ENCODE measurements at places on chromosomes 2 and 18.
A peak's percentile ranks its signal among the peaks of the same experiment; 100 is the strongest.

- no peak for DNase-seq
These were observed 167.2 kb downstream of the CELF4 start for GRCh38 chr18:37398248-37398920.

DNA sequence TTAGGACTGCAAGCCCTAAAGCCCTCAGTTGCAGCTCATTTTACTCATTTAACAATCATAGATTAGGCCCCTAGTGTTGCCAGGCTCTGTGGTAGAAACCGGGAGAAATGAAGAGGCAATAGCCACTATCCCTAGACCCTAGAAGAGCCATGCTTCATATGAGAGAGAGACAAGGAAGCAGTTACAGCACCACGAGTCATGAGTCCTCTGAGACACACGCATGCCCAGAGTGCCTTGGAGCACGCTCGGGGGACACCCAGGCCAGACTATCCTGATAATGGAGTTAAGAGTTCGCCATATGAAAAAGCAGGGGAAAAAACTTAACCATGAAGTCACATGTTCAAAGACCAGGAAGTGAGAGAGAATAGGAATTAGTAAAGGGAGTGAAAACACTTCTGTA, 321.5 kb upstream of the PKDCC start:
- no peak for DNase-seq

- no peak for DNase-seq
These were observed 80.5 kb downstream of the NRXN1 start for GRCh38 chr2:50951437-50951836.

- DNase-seq = peak; percentile 96
These were observed at the start of gene STAT1 for GRCh38 chr2:191013932-191014652. STAT1 (minus strand) TSS chr2:191014171; CDS start chr2:191010003, 4,168 bp downstream.

GRCh38 chr2:16155366-16155765, 215.0 kb downstream of the MYCN start:
- DNase-seq = no peak

DNA sequence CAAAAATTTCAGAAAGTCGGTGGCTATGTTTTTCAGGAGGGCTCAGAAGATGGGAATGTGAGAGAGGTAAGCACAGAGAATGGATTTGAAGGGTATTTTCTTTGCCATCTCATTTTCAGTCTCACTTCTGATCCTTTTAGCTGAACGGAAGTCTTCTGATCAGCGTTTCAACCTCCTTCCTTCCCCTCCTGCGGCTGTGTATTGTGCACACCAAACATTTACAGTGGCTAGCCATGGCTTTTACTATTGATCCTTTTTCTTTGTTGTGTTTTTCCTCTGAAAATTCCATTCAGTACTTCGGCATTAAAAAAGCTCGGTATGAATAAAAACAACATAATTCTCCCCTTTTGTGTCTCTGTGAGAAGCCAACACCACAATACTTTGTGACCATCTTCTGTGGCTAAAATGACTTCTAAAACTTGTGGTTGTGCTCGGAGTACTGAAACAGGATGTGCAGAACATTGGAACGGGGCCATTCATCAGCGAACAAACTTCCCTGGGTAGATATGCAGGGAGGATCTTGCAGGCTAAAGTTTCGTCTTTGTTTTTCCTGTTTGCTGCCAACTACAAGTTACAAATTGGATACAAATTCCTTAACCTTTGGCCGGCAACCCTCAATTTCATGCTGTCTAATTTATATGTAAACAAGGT, 260.8 kb upstream of the FAM98A start:
- no peak for DNase-seq

DNA sequence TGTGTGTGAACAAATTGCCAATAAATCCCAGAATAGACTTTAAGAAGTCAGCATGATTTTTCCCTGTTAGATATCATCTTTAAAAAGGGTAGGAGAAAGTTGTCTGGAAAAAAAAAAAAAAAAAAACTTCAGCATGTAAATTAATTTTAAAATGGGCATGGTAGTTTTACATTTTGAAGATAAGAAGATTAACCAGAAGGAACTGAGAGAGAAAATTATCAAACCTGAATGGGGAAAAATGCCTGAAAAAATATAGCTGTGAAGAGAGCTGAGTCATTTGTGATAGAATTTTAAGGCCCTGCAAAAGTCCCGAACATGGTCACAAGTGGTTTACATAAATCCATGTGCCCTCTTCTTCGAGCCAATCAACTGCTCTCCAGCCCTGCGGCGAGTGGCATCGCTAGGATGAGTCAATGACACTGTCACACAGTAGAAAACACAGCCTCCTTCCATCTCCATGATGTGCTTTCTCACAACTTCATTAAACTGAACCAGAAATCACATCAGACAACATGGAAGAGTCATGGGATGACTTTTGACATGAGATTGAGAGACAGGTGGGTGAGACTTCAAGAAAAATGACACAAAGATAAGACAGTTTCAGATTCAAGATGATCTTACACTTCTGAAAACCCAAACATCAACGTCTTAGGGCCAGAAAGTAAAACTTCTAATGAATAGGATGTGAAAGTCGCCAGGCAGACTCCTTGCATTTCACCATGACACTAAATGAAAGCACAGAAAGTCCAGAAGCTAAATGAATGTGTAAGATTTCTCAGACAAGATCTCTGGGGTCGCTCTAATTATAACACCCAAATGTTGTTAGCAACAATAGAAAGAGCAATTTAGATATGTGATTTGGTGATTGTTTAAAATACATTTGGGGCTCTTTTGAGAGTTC, 273.0 kb upstream of the ID2 start:
- DNase-seq = peak; percentile 85

- peak; percentile 9 for DNase-seq
These were observed 27.1 kb upstream of the TFPI start for GRCh38 chr2:187581125-187581896.

Data from stimulated activated CD4-positive, alpha-beta T cell treated with anti-CD3 and anti-CD28 coated beads, Interleukin-15, amount 100 ng/mL, for 24 hours (primary cell).